ENCODE measurements at places on chromosomes 5 and 9. TPM values are rescaled to one million over a fixed set of nuclear protein-coding genes. Genes with fewer than 3 reads are reported as not detected.
A peak's percentile ranks its signal among the peaks of the same experiment; 100 is the strongest.

GRCh38 chr9:38387066-38387465 lies 5.4 kb upstream of the ALDH1B1 start:
- no peaks in the 10 kb centered on the region for H3K36me3 ChIP-seq
- H3K27me3 ChIP-seq = no peaks in the 10 kb centered on the region
- peak overlapping the region; percentile 66 for H3K27ac ChIP-seq
- no peak for DNase-seq
- H3K4me1 ChIP-seq = no peaks in the 10 kb centered on the region

DNA sequence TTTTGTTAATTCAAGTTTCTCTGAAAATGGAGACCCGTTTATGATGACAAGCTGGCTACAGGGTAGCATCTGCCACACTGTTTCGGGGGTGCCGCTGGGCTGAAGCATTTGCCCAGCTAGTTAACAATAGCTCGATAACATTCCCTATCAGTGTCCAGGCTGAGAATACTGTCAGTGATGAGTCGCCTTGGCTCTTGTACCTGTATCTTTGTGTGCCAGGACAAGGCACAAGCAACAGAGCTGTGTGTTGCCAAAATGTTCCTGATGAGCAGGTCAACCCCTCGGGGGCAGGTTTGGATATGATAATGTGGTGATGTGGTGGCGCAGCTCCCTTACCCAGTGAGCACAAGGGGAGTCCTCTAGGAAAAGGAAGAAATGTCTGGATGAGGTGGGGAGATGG lies 7.0 kb downstream of the TGFBI start:
- no peaks in the 10 kb centered on the region for H3K27me3 ChIP-seq
- no peaks in the 10 kb centered on the region for H3K36me3 ChIP-seq
- no peaks in the 10 kb centered on the region for H3K4me1 ChIP-seq
- no peak for DNase-seq
- H3K4me3 ChIP-seq = no peak overlapping the region
- H3K27ac ChIP-seq = no peak overlapping the region

BASP1 gene
- polyA plus RNA-seq = 5.1 TPM

- peaks cover 4% of the 10 kb centered on the region for H3K36me3 ChIP-seq
- H3K4me1 ChIP-seq = no peaks in the 10 kb centered on the region
- no peak for DNase-seq
- H3K4me3 ChIP-seq = no peak overlapping the region
Observed at GRCh38 chr5:133082128-133082527, 30.3 kb downstream of the HSPA4 start.

- no peak for DNase-seq
- H3K27me3 ChIP-seq = no peaks in the 10 kb centered on the region
- no peaks in the 10 kb centered on the region for H3K36me3 ChIP-seq
- H3K4me1 ChIP-seq = peaks cover 5% of the 10 kb centered on the region
Observed at GRCh38 chr9:97980479-97980803, 2.7 kb upstream of the ANP32B start.
